RPMI7951 (cell line): ENCODE measurements at places on chromosomes 6 and 20. TPM values are rescaled to one million over a fixed set of nuclear protein-coding genes. Genes with fewer than 3 reads are reported as not detected.

CYP21A2 gene
- total RNA-seq = not detected in 2 replicates

CAGE1 gene
- not detected in 2 replicates for total RNA-seq

BTNL2 gene
- not detected in 2 replicates for total RNA-seq

LTB gene
- not detected in 2 replicates for total RNA-seq

ULBP2 gene
- 21.8 and 21.9 TPM in 2 replicates for total RNA-seq

CD2AP gene
- 20.3 and 27.2 TPM in 2 replicates for total RNA-seq

LBP gene
- total RNA-seq = not detected in 2 replicates

SLC18B1 gene
- total RNA-seq = 14.6 and 14.9 TPM in 2 replicates

NRN1 gene
- 26.8 and 32.8 TPM in 2 replicates for total RNA-seq

NXT1 gene
- total RNA-seq = 74.9 and 96.8 TPM in 2 replicates

TFAP2B gene
- not detected in 2 replicates for total RNA-seq

RAET1L gene
- total RNA-seq = not detected in 2 replicates

TCP11 gene
- total RNA-seq = 0.49 TPM in 1 of 2 replicates, not detected in the other

HCRTR2 gene
- total RNA-seq = 0.20 and 0.24 TPM in 2 replicates

GNMT gene
- total RNA-seq = 0.12 TPM in 1 of 2 replicates, not detected in the other

PCNA gene
- total RNA-seq = 755 and 819 TPM in 2 replicates

SLC32A1 gene
- not detected in 2 replicates for total RNA-seq

RMND1 gene
- 36.6 and 39.8 TPM in 2 replicates for total RNA-seq

CPNE5 gene
- not detected in 2 replicates for total RNA-seq

FOXS1 gene
- 0.24 and 0.39 TPM in 2 replicates for total RNA-seq

SIM1 gene
- not detected in 2 replicates for total RNA-seq

RRAGD gene
- under 0.01 and 0.20 TPM in 2 replicates for total RNA-seq

ARMC2 gene
- 0.78 and 1.2 TPM in 2 replicates for total RNA-seq

SAPCD1 gene
- 0.72 and 2.7 TPM in 2 replicates for total RNA-seq
